Activated CD4-positive, alpha-beta T cell treated with anti-CD3 and anti-CD28 coated beads, Interleukin-2, amount 10 ng/mL, durations not matched to agents 24 days and 14 days (primary cell): ENCODE measurements at places on chromosomes 11 and 22.

- H3K36me3 ChIP-seq = no peaks in the 10 kb centered on the region
- H3K27me3 ChIP-seq = peaks cover 2% of the 10 kb centered on the region
- no peak overlapping the region for H3K4me3 ChIP-seq
- no peak overlapping the region for H3K27ac ChIP-seq
- H3K4me1 ChIP-seq = no peaks in the 10 kb centered on the region
Measured at GRCh38 chr11:44797886-44798606, 71.3 kb downstream of the TSPAN18 start.

GRCh38 chr11:92929246-92929645 lies 40.2 kb upstream of the MTNR1B start:
- no peak overlapping the region for H3K4me3 ChIP-seq
- no peaks in the 10 kb centered on the region for H3K36me3 ChIP-seq
- no peak overlapping the region for H3K27ac ChIP-seq
- no peaks in the 10 kb centered on the region for H3K27me3 ChIP-seq
- no peaks in the 10 kb centered on the region for H3K4me1 ChIP-seq
- DNase-seq = no peak

GRCh38 chr11:79122759-79123158 lies 318.1 kb downstream of the TENM4 start:
- no peaks in the 10 kb centered on the region for H3K27me3 ChIP-seq
- H3K36me3 ChIP-seq = no peaks in the 10 kb centered on the region
- H3K4me3 ChIP-seq = no peak overlapping the region
- no peak for DNase-seq
- H3K4me1 ChIP-seq = no peaks in the 10 kb centered on the region

GRCh38 chr11:70861559-70861958 lies 390.8 kb downstream of the SHANK2 start:
- no peak for DNase-seq
- H3K4me3 ChIP-seq = no peak overlapping the region
- H3K27me3 ChIP-seq = no peaks in the 10 kb centered on the region
- H3K27ac ChIP-seq = no peak overlapping the region
- no peaks in the 10 kb centered on the region for H3K36me3 ChIP-seq

DNA sequence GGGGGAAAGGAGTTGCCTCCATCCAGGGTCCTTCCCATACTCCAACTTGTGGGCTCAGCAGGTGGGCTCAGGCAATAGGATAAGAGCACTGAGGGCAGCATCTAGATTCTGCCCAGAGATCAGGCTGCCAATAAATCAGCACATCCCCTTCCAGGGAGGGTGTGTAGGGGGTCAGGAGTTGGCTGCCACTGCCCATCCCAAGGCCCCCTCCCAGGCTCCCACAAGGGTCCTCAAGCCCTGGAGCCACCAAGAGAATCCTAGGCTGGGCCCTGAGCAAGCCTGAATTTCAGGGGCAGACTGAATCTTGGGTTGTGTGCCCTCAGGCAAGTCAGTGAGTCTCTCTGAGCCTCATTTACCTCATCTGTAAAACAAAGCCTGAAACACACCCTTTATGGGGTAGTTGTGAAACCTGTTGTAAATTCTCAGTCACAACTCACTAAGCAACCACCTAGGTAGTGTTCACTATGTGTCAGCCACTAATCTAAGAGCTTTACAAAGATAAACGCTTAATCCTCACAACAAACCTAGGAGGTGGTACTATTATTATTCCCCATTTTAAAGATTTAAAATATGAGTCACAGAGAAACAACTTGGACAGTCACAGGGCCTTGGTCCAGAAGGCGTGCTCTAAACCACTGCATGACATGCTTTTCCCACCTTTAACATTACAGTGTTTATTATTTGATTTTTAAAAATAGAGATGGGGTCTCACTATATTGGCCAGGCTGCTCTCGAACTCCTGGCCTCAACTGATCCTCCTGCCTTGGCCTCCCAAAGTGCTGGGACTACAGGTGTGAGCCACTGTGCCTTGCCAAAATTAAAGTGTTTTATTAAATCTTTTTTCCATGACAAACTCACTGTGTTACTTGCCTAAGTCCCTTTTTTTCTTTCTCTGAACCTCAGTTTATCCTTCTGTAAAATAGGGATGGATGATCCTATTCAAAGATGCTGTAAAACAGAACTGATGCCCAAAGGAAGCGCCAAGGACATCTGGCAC lies 36.2 kb downstream of the LMO1 start:
- no peak overlapping the region for H3K27ac ChIP-seq
- peaks cover 1% of the 10 kb centered on the region for H3K4me1 ChIP-seq
- H3K4me3 ChIP-seq = no peak overlapping the region
- no peak for DNase-seq
- no peaks in the 10 kb centered on the region for H3K27me3 ChIP-seq
- H3K36me3 ChIP-seq = no peaks in the 10 kb centered on the region

GRCh38 chr11:46698597-46698996 lies 1.8 kb downstream of the ARHGAP1 start:
- DNase-seq = no peak
- peaks cover 38% of the 10 kb centered on the region for H3K4me1 ChIP-seq
- peak overlapping the region; percentile 99 for H3K4me3 ChIP-seq
- H3K27me3 ChIP-seq = peaks cover 3% of the 10 kb centered on the region
- peaks cover 46% of the 10 kb centered on the region for H3K36me3 ChIP-seq

DNA sequence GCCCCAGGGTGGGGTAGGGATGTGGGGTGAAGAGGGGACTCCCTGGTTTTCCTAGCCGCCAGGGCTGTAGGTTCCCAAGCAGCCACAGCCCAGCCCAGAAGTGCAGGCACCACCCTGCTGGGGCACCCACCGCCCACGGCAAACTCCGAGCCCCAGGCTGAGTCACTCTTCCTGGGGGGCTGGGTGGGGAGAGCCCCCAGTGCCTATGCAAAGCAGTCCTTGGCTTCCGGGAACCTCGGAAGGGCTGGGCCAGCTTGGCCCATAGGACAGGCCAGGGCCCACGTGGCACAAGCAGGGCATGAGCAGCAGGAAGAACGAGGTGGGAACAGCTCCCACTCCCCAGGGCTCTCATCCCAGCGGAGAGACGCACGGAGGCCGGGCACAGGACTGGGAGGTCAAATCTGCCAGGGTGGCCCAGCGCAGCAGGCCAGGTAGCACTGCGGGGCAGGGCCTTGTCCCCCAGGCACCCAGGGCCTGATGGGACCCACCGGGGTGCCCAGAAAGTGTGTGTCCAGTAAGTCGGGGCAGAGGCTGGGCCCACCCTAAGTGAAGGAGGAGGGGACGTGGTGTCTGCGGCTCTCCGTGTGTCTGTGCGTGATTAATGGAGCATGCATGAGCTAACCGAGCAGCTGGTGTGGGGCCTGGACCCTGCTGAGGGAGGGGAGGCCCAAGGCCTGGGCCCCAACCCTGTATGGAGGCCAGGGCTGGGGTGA lies 4.6 kb upstream of the IL17REL start:
- H3K27ac ChIP-seq = peak overlapping the region; percentile 65
- H3K4me3 ChIP-seq = peak overlapping the region; percentile 28
- DNase-seq = no peak
- H3K4me1 ChIP-seq = peaks cover 25% of the 10 kb centered on the region

GRCh38 chr11:13091804-13092203 lies 82.7 kb downstream of the RASSF10 start:
- H3K27ac ChIP-seq = no peak overlapping the region
- no peaks in the 10 kb centered on the region for H3K27me3 ChIP-seq
- H3K4me1 ChIP-seq = no peaks in the 10 kb centered on the region
- H3K36me3 ChIP-seq = no peaks in the 10 kb centered on the region
- DNase-seq = no peak
- no peak overlapping the region for H3K4me3 ChIP-seq

DNA sequence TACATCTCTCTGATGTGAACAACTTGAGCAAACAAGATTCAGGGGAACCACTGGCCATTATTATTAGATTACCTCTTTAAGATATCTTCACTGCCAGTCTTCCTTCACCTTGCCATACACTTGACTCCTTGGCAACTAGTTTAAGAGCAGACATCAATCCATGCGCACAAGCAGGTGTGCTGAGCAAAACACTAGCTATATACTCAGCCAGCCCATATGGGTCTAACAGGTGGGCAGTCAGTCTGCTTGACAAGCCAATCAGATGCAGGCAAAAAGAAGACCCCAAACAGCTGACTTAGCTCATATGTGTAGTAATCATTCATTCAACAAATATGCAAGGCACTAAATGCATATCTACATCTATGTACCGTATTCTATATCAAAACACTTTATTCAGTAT lies 101.2 kb downstream of the SIK3 start:
- peaks cover 5% of the 10 kb centered on the region for H3K36me3 ChIP-seq
- DNase-seq = no peak
- H3K27ac ChIP-seq = no peak overlapping the region
- no peak overlapping the region for H3K4me3 ChIP-seq

- H3K36me3 ChIP-seq = no peaks in the 10 kb centered on the region
- DNase-seq = no peak
- H3K4me1 ChIP-seq = no peaks in the 10 kb centered on the region
Measured at GRCh38 chr22:46446799-46447198, 90.6 kb downstream of the CELSR1 start.

GRCh38 chr11:47376525-47377371 lies 1.6 kb downstream of the SPI1 start:
- no peaks in the 10 kb centered on the region for H3K36me3 ChIP-seq
- H3K4me3 ChIP-seq = no peak overlapping the region
- peaks cover 9% of the 10 kb centered on the region for H3K4me1 ChIP-seq
- H3K27me3 ChIP-seq = no peaks in the 10 kb centered on the region
- no peak overlapping the region for H3K27ac ChIP-seq
- DNase-seq = no peak

GRCh38 chr22:27113211-27113635 lies 455.8 kb downstream of the MIAT start:
- H3K27me3 ChIP-seq = no peaks in the 10 kb centered on the region
- no peak overlapping the region for H3K27ac ChIP-seq
- no peaks in the 10 kb centered on the region for H3K36me3 ChIP-seq
- no peak for DNase-seq
- no peak overlapping the region for H3K4me3 ChIP-seq
- peaks cover 3% of the 10 kb centered on the region for H3K4me1 ChIP-seq

- no peak overlapping the region for H3K4me3 ChIP-seq
- no peaks in the 10 kb centered on the region for H3K4me1 ChIP-seq
- no peaks in the 10 kb centered on the region for H3K36me3 ChIP-seq
- no peak overlapping the region for H3K27ac ChIP-seq
Measured at GRCh38 chr11:27218421-27219038, 144.5 kb downstream of the CCDC34 start.

- H3K4me1 ChIP-seq = peaks cover 68% of the 10 kb centered on the region
- no peak for DNase-seq
- peak overlapping the region; percentile 99 for H3K27ac ChIP-seq
- H3K36me3 ChIP-seq = peaks cover 17% of the 10 kb centered on the region
- no peaks in the 10 kb centered on the region for H3K27me3 ChIP-seq
Measured at GRCh38 chr11:102453302-102453695, 734 bp upstream of the TMEM123 start.

DNA sequence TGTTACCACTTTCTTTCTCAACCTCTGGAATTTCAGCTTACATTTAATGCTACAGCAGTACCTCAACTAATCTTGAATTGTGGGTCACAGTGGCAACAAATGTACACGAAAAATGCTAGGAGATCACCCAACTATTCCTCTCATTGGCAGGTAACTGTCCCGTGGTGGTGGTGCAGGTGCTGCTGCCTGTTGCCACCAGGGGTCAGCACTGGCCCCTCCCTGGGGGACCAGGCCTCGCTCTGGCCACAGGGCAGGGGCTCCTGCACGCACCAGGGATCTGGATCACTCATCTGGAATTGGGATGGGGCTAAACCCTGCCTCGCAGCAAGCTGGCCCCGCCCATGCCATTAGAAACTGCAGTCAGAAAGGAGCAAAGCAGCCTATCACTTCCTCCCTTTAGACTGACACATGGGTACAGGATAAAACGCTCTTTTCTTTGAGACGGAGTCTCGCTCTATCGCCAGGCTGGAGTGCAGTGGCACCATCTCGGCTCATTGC lies 6.9 kb upstream of the POLDIP3 start:
- DNase-seq = peak; percentile 88
- no peak overlapping the region for H3K4me3 ChIP-seq
- peaks cover 10% of the 10 kb centered on the region for H3K4me1 ChIP-seq
- no peaks in the 10 kb centered on the region for H3K27me3 ChIP-seq

DNA sequence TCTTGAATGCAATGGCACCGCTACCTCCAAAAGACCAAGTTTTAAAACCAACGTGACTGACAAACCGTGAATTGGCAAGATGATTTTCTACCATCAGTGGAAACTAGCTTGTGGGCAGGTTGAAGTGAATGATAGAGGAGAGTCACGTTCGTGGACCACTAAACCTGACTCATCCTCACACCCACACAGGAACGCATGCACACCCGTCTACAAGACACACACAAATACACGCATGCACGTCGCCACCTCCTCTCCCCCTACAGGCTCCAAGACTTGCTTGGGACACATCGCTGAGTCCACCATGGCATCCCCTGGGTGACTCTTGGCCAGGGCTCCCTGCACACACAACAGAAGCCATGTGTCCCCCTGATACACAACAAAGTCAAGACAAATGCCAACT lies 14.4 kb downstream of the TMPRSS6 start:
- peak; percentile 67 for DNase-seq
- H3K27ac ChIP-seq = peak overlapping the region; percentile 42
- H3K36me3 ChIP-seq = no peaks in the 10 kb centered on the region

DNA sequence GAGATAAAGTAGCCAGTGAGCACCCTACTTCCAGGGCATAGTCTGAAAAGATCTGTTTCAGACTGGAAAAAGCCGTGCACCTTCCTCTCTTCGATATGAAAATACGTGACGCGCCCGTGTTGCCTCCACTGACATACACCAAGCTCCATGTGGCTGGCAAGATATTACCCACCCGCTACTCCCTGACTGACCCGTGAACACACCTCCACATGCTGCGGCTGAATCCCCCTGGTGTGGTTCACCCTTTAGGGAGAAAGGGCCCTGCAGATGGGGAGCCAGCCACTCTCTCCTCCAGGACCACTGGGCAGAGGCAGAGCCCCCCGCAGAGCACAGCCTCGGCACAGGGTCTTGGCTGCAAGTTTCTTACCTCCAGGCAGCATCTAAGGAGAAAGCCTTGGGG lies 245.0 kb downstream of the BRD1 start:
- H3K27me3 ChIP-seq = no peaks in the 10 kb centered on the region
- no peak overlapping the region for H3K4me3 ChIP-seq
- peaks cover 1% of the 10 kb centered on the region for H3K4me1 ChIP-seq
- no peak overlapping the region for H3K27ac ChIP-seq
- peaks cover 2% of the 10 kb centered on the region for H3K36me3 ChIP-seq
